Fibroblast of mammary gland (primary cell): ENCODE measurements at places on chromosomes 2 and 18.
A peak's percentile ranks its signal among the peaks of the same experiment; 100 is the strongest.

DNA sequence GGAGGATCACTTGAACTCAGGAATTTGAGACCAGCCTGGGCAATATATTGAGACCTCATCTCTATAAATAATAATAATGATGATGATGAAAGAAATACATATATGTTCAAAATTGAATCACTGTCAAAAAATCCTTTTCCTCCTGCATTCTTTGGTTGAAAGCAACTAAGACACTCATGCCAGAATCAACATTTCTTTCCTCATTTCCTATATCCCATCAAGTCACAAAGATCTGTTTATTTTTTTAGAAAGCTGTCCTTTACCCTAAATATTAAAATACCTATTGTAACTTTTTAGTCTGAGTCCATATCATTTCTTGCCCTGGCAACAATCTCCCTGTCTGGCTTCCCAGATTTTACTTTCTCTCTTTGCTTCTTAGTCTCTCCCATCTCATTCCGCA lies 31.8 kb upstream of the PPP4R3B start:
- DNase-seq, result no peak

DNA sequence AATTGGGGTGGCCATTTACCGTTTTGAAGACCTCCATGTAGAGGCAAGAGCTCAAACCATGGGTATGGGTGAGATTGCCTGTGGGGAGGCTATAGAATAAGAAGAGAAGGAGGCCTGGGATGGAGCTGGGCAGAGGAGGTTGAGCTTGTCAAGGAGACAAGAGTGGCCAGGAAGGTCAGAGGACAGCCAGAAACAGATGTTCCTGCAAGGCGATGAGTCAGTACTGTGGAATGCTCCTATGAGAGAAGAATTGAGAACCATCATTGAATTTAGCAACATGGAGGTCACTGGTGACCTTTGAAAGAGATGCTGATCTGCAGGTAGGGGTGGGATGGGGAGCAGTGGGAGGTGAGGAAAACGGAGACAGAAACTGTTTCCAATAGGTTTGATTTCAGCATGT lies 3.5 kb downstream of the ACSL3 start:
- peak; percentile 90 for DNase-seq

DNA sequence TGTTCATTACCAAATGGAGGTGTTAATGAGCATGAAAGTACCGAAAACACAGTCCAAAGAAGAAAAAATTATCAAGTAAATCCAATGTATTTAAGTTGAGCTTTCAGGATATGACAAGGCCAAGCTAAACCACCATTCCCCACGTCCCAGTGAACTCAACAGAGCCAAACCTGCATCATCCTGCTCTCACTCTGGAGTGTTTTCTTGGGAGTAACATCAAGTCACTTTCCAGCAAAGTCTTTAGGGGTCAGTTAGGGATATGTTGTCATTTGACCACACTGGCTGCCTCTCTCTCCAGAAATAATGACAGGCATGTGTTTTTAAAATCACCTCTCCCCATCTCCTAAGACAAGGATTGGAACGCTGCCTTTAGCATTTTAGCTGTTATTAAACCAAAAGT lies 140.5 kb downstream of the SRBD1 start:
- peak; percentile 46 for DNase-seq

DNA sequence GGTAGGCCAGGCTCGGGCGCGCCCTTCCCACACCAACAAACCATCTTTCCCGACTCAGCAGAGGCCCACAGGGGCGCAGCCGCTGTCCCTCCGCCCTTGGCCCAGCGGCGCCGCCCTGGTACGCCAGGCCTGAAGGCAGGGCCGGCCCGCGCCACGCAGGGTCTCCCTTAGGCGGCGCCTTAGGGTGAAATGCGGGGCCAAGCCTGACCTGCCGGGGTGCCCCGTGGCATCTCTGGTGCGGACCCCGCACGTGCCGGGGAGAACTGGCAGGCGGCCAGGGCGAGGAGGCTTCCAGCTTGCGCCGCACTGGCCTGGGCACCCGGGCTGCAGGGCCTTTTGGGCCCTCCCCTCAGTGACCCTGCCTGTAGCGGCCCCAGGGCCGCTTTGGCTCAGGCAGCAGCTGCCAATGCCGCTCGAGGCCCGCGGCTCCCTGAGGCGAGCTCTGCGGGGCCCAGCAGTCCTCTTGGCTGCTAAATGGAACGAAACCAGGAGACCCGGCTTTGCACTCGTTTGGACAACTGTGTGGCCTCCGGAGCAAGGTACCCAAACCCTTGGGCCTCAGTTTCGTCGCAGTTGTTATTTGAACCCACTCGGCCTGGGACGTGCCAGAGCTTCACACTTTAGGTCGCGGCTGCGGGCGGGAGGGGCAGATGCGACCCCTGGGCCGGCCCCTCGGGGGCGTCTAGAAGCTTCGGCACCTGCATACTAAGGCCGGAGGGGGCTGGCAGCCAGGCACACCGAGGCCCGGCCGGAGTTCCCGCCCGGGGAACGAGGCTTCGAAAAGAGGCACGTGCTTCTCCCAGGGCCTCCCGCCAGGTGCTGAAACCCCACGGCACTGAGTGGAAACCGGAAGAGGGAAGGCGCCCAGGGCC lies 8.5 kb downstream of the OTX1 start:
- DNase-seq, result no peak

DNA sequence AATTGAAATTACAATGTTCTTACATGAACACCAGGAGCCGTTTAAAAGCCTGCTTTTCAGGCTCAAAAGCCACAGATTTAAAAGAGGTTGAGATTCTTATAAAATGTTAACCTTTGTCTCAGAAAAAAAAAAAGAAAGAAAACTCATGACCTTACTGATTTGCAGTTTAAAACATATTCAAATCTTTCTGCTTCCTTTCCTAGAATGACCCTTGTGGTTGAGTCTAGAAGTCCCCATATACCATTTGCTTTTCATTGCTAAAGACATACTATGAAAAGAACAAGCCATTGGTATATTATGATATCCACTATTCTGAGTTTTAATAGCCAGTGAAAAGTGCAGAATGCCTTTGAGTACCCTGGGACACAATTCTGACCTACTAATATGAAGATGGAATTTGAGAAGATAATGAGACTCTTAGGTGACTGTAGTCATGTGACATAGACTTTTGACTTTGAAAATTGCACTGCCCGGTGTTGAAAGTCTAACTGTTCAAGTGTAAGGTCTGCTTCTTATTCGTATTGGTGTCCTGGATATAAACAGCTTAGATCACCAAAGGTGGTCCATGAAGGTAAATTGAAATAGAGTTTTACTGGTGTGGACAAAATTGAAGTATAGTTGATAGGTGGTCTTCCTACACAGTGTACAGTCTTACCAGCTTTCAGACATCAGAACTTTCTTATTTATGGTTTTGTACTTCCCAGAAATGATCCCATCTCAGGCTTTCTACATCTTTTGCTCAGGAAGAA lies 117.0 kb downstream of the DOCK10 start:
- DNase-seq, result no peak

DNA sequence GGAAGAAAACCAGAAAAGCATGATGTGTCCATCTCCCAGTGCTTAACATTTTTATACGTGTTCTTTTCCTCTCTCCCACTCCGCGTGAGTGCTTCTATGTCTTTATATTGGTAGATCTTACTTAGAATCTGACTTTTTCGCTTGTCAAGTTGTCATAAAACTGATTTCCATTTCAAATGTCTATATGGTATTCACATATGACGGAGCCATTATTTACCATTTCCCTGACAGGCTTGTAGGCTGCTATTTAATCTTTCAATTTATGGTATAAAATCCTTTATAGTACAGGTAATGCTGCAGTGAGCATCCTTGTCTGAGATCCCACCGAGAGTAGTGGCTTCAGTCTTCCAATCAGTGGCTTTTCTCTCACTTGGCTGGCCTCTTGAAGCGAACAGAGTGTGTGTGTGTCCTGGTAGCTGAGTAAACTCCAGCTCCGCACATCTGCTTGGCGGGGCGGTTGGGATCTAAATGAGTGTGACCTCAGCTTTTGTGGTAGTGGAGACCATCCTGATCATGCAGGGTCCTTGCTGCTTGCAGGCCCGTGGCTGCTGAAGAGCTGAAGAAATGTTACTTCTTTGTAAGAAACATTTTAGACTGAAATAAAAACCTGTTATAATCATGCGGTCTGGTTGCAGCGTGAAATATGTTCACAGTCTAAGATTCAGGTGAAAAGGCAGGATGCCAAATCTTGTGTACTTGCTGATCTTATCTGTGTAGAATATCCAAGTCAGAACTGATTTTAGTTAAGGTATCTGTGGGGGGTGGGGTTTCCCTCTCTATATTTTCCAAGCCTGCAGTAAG lies 40.2 kb downstream of the INPP4A start:
- no peak for DNase-seq

GRCh38 chr2:217609952-217610351 lies 392.8 kb downstream of the TNS1 start:
- DNase-seq, result no peak

DNA sequence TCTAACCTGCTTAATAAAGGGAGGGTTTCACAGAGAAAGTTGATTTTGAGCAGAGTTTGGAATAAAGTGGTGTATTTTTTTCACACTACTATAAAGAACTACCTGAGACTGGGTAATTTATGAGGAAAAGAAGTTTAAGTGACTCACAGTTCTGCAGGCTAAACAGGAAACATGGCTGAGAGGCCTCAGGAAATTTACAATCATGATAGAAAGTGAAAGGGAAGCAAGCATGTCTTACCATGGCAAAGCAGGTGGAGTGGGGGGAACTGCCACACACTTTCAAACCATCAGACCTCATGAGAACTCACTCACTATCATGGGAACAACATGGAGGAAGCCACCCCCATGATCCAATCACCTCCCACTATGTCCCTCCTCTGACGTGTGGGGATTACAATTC lies 546.7 kb downstream of the EPHA4 start:
- DNase-seq, result no peak

DNA sequence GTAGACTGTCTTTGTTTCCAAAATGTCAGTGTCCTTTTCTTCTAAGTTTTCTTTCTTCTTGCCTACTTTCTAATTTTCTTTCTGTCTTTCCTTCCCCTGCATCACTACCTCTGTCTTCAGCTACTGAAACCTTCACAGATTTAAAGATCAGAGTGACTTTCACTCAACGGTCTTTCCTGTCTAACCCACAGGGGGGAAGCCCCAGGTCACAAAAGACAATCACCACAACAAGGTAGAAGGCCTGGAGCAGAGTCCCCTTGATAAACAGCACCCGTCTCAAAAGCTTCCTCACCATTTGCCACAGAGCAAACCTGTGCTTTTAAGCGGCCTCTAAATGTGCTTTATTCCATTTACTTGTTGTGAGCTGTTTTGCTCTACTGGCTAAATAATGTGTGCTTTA lies 665.4 kb downstream of the BCL11A start:
- DNase-seq, result no peak

DNA sequence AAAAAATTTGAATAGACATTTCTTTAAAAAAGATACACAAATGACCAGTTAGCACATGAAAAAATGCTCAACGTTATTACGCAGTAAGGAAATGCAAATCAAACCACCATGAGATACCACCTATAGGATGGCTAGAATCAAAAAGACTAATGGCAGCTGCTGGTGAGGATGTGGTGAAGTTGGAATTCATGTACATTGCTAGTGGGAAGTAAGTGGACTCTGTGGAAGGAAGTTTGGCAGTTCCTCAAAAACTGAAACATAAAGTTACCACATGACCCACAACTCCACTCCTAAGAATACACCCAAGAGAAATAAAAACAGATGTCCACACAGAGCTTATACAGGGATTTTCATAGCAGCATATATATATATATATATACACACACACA lies 51.2 kb downstream of the MBP start:
- DNase-seq, result peak; percentile 94

GRCh38 chr18:39072970-39073369 lies 1507.4 kb upstream of the CELF4 start:
- no peak for DNase-seq

- no peak for DNase-seq
These were observed 315.0 kb upstream of the TFPI start for GRCh38 chr2:187869195-187869594.

DNA sequence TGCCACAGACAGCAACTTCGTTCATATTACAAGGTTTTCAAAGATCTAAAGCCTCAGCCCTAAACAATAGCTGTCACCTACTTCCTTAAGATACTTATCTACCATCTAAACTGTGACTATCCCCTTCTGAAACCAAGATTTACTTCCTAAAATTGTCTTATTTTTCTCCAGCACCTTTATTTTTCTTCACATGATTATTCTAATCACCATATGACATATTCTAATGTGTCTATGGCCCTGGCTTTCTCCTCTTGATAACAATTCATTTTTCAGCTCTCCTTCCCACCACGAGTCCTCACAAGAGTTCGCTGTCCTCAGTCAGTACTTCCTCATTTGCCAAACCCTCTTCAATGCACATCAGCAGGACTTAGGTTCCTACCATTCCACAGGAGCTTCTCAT lies 53.9 kb downstream of the RTTN start:
- no peak for DNase-seq

GRCh38 chr2:43024515-43025011 lies 201.8 kb downstream of the ZFP36L2 start:
- peak; percentile 64 for DNase-seq

- DNase-seq, result peak; percentile 34
These were observed 235.2 kb downstream of the SH3RF3 start for GRCh38 chr2:109364217-109364616.

DNA sequence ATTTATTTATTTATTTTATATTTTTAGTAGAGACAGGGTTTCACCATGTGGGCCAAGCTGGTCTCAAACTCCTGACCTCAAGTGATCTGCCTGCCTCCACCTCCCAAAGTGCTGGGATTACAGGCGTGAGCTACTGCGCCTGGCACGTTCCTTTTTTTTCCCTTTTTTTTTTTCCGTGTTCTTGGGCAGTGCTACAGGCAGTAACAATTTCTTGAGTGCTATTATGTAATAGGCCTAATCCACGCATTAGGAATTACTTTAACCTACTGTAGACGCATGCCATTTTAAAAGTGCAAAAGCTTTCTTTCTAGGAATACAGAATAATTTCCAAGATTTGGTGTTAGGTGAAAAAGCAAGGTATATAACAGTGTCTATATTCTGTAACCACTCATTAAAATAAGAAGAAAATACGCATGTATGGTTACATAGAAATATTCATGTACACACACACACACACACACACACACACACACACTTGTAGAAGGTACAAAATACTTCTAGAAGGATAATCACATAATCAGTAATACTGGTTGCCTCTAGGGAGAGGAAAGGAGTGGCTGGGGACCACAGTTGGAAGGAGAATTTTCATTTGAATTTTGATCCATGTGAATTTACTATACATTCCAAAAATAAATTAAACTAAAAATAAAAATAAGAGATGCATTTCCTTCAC lies 92.3 kb downstream of the METTL8 start:
- no peak for DNase-seq

GRCh38 chr2:26979741-26980140 lies 9.3 kb downstream of the MAPRE3 start:
- peak; percentile 56 for DNase-seq
